ENCODE measurements at places on chromosomes 6 and 20.

- DNase-seq: no peak
Observed at GRCh38 chr6:153192943-153193885, 62.1 kb upstream of the RGS17 start.

DNA sequence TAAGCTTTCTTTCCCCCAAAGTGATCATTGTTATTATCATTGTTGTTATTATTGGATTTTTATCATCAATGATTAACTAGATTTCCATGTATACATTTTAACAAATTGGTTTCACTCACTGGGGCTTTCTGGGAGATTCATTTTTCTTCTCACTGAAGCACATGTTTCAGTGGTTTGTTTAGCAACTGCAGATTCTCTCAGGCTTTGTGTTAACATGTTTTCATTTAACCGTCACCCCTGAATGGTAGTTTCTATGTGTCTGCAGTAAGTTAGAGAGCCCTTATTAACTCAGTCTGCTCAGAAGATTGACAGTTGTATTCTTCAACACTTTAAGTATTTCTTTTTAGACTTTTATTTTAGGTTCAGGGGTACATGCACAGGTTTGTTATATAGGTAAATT, 12.4 kb downstream of the ZKSCAN4 start:
- DNase-seq: no peak

- DNase-seq: no peak
Observed at GRCh38 chr6:37858363-37858762, 38.8 kb downstream of the ZFAND3 start.

GRCh38 chr6:163200289-163200688, 214.2 kb upstream of the QKI start:
- no peak for DNase-seq

DNA sequence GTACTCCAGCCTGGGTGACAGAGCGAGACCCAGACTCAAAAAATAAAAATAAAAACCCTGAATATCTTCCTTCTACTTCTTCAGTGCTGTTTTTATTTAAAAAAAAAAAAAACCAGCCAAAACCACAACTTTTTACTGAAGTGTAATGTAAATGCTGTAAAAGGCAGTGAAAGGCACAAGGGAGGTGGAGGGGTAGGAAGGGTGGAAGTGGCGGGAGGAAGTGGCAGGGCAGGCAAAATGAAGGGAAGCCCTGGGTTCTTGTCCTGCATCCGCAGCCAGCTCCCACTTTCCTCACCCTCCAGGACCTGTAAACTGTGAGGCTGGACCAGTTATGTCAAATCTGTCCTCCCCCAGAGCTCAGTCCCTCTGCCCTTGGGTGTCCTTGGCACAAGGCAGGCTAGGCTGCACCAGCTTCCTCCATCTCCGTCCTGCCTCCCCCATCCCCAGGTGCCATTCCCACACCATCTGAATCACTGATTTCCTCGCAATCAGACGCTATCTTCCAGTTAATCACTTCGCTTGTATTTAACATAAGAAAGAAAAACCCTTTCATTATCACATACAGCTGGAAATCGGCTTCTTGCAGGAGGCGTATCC, 13.7 kb upstream of the PANK2 start:
- DNase-seq: no peak

GRCh38 chr6:170043881-170044790, 246.7 kb downstream of the DLL1 start:
- DNase-seq: no peak

- DNase-seq: no peak
Observed at GRCh38 chr6:43299338-43300293, 1.6 kb downstream of the SLC22A7 start.

GRCh38 chr6:121441477-121441876, 6.0 kb downstream of the GJA1 start:
- no peak for DNase-seq

DNA sequence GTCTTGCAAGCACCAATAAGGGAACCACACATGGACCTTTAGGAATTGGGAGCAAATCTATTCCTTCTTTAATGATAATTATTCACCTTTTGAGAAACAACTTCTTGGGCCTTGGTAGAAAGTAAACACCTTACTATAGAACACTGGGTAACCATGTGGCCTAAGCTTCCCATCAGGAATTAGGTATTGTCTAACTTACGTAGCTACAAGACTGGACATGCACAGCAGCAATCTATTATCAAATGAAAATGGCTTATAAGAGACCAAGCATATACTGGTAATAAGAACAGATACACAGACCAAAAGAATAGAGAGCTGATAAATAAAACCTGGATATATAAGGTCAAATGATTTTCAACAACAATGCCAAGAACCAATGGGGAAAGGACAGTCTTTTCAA, 16.8 kb downstream of the TCP11 start:
- no peak for DNase-seq

DNA sequence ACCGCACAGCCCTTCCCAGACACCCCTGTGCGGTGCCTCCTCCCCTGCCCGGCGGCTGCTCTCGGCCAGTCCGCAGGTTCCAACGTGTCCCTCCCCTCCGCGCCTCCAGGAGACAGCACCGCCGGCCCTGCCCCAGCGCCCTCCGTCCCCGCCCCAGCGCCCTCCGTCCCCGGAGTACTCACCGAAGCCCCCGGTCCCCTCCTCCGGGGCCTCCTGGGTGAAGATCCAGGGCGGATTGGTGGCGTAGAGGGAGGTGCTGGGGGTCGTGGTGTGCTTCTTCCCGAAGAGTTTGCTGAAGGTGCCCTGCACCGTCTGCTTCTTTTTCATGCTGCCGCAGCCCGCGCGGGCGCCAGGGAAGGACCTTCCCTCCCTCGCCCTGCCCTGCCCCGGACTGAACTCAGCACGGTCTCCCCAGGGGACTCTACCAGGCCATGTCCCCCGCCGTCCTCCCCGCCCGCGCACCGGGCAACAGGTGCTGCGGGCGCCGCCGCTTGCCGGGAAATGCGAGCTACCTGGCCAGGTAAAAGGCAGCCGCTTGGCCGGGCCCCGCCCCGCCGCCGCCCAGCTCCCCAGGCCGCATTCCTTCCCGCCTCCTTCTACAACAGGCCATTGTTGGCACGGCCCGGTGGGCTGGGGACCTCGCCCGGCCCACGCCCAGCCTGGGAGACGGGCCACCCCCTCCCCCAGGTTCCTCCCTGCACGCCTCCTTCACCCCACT, at the start of gene C6orf132:
TSS of gene C6orf132 (minus strand) at position 503 of the 718 bp plus-strand sequence. CDS start at position 327, 176 bp downstream.
- no peak for DNase-seq

GRCh38 chr20:2820896-2821869, 5.0 kb downstream of the TMEM239 start:
- DNase-seq: no peak

- no peak for DNase-seq
Observed at GRCh38 chr6:162618448-162619002, 109.0 kb downstream of the PRKN start.

DNA sequence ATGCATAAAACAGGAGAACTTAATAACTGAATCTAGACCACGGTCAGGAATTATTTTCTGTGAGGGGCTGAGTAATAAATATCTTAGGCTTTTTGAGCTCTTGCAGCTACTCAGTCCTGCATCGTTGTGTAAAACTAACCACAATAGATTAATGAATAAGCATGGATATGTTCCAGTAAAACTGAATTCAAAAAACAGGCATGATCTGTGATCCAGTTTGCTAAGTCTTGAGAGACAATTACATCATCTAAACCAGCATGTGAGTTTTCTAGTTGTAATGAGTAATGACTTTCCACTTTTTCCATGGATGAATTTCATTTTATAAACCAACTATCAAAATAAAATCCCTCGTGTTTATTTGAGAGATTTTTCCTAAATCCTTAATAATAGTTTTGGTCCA, 336.8 kb downstream of the RFPL4B start:
- no peak for DNase-seq

DNA sequence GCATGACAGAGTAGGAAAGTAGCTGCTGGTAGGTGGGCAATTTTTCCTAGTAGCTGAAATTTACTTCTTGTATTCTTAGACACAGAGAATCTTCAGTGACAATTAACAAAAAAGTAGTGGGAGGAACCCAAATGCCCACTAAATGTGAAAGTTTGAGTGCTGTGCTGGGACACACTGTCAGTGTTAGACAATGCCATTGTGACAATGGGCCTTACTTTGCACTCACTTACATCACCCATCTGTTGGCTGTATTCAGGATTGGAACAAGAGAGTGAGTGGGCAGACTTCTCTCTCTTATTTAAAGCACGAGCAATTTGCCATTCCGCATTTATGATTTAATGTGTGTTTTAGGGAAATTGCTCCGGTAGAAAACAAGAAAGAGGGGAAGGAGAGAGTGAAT, 662.5 kb downstream of the CBLN4 start:
- DNase-seq: no peak

Measured in GF-D8 (cell line).